ENCODE measurements at places on chromosomes 4 and X.

GRCh38 chrX:110265661-110266060 lies 52.2 kb downstream of the AMMECR1 start:
- DNase-seq = no peak

GRCh38 chrX:39676434-39676833 lies 421.3 kb downstream of the BCOR start:
- DNase-seq = no peak

DNA sequence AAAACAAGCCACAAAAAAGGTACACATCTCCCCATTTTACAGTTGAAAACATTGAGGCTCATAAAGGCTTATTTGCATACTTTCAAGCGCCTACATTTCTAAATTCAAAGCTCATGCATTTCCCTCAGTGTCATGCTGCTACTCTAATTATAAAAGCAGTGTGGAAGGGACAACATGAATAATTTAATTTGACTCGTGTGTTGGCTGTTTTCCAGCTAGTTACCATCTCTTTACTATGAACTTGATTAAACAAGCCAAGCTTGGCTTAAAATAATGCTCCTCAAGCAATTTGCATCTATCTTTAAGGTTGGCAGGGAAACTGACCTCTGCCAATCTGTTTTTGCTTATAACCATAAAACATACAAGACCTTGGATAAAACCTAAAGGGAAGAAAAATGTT lies 252.5 kb upstream of the NEIL3 start:
- no peak for DNase-seq

- no peak for DNase-seq
Observed at GRCh38 chr4:122827258-122827878, 737 bp downstream of the FGF2 start.

DNA sequence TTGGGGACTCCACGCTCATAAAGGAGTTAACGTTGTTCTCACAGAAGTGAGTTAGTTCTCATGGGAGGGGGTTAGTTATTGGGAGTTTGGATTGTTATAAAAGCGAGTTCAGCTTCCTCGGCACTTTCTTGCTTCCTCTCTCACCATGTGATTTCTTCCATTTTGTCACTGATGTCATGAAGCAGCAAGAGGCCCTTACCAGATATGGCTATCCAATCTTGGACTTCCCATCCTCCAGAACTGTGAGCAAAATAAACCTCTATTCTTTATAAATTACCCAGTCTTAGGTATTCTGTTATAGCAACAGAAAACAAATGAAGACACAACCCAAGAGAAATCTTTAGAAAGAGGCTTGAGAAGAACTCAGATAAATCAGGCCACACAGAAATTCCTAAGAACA lies 29.5 kb downstream of the RELL1 start:
- DNase-seq = no peak

GRCh38 chr4:145502809-145503208 lies 21.2 kb downstream of the SMAD1 start:
- DNase-seq = no peak

GRCh38 chr4:145679520-145679919 lies 426 bp upstream of the C4orf51 start:
- DNase-seq = no peak

DNA sequence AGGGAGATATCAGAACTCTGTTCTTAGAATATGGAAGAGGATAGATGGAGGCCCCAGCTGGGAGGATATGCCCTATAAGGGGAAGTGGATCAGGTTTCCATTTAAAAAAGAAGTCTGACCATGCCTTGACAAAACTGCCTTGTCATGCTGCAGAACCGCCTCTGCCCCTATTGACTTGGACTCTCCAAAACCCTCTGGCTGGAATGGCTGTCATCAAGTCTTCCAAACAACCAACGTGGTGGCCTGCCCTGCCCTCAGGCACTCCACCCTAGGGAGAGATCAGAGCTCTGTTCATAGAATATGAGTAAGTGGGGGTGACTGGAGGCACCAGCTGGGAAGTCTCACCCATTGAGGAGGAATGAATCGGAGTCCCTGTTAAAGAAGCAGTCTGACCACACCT lies 114.9 kb downstream of the VSIG4 start:
- no peak for DNase-seq

DNA sequence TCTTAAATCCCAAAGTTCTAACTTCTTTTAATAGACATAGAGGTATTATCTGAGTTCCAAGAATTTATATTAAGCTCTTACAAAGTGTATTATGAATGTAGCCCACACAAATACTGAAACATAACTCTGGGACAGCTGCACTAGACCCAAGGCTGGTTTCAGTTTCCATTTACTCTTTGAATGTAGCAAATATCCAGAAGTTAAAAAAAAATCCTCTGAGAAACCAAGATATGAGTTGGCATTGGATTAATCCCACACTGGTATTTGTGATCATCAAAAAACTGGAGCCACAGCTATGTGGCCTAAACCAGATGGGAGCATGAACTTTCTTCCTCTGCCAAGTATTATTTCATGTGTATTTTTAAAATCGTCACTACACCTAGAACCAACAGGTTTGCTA lies 23.6 kb upstream of the SMPX start:
- DNase-seq = no peak

GRCh38 chr4:99149426-99150019 lies 5.4 kb upstream of the ADH4 start:
- no peak for DNase-seq

- no peak for DNase-seq
Observed at GRCh38 chr4:90486346-90486745, 359.2 kb downstream of the CCSER1 start.

GRCh38 chr4:38923746-38924145 lies 56.1 kb downstream of the FAM114A1 start:
- DNase-seq = no peak

DNA sequence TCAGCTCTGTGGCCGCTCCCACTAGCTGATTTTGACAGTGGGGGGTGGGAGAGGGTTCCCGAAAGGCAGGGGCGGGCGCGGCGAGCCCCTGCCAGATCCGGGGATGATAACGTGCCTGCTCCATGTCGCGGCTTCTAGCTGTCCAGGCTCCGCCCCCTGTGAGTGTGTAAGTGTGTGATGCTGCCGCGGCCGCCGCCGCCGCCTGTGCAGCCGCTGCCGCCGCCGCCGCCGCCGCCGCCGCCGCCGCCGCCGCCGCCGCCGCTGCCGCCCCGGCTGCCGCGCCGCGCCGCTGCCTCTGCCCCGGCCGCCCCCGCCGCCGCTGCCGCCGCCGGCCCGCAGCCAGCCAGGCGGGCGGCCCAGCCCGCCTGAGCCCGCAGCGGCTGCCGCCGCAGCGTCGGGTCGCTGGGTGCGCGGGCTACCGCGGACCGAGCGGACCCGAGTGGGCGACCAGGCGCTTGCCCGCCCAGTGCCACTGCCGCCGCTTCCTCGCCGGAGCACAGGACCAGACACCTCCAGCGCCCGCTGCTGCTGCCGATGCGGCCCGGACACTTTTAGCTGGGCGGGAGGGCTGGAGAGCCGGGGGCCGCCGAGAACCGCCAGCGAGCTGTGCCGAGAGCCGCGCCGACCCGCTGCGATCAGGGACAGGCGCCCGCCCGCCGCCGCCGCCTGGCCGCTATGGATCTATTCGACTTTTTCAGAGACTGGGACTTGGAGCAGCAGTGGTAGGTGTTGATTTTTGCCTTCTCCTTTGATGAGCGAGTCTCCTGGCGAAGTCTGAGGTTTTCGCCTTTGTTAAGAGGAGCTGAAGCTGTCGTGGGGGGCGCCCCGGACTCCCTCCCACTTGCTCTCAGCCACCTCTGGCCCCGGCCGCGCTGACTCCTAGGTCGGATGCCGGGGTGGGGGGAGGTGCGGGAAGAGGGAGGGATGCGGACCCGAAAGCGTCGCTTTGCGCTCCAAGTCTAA lies at the start of gene AFF2:
Gene AFF2 (plus strand): TSS at position 195 of the 963 bp plus-strand sequence. CDS start 481 bp downstream, at position 676.
- DNase-seq = peak; percentile 18

DNA sequence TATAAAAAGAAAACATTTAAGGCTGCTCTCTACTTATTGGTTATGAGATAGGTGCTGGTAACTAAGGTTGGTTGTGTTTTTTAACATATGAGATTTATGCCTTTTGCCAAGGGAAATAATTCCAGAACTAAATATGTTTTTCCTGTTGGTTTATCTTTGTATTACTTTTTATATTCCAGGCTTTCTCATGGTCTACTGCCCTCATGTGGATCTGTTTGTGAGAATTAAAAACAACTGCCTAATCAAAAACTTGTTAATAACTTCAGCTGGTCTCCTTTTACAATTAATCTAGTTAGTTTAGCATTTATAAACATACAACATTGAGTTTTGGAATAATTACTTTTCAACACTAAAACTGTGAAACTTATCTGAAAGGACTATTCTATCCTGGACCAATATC lies 1208.3 kb downstream of the ADGRL3 start:
- DNase-seq = no peak

DNA sequence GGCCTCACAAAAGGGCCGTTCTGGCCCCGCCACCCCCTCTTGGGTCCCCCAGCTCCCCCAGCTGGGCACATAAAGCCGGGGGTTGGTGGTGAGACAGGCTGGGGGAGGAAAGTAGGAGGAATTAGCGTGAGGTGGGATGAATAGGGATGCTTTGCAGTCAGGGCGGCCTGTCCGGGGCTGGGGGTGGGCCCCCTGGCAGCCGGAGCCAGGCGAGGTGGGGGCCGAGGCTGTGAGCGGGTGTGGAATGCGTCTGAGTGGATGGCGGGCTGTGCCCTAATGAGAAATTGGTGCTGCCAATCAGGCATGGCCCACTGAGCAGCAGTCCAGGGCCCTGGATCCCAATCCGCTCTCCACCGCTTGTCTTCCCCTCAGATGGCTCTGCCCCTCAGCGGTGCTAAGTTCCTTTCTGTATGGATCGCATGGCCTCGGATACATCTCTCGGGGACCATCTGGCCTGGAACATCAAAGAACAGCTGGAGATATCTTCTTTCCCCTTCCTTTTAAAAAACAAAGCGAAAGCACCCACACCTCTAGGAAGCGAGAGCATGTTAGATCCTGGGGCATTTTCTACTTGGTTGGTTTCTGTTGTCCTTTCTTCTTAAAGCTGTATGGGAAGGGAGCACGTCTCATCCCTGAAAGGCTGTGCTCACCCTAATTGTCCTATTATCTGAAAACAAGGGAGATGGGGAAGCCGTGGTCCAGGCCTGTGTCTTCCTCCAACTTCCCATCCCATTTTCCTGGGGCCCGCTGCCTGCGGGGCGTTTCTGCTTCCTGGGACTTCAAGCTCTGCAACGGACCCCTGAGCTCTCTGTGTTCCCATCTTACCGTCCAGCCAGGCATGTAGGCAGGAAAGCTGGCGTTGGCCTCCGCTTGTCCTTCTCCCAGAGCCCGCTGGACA lies 106.9 kb downstream of the SORCS2 start:
- DNase-seq = no peak

- no peak for DNase-seq
Observed at GRCh38 chrX:54246866-54247265, 63.8 kb upstream of the FAM120C start.

GRCh38 chr4:104942990-104943743 lies 203.5 kb upstream of the TET2 start:
- DNase-seq = no peak

DNA sequence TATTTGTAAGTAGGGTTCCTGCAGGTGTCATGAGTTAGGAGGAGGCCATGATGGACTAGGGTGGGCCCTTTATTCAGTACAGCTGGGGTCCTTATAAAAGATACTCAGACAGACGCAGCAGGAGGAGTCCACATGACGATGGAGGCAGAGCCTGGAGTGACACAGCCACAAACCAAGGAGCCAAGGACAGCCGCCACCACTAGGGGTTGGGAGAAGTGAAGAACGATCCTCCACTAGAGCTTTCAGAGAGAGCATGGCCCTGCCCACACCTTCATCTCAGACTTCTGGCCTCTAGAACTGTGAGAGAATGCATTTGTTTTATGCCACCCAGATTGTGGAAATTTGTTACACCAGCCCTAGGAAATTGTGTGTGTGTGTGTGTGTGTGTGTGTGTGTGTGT lies 31.1 kb downstream of the JAKMIP1 start:
- DNase-seq = no peak

GRCh38 chr4:22487328-22487727 lies 28.5 kb downstream of the ADGRA3 start:
- DNase-seq = no peak

DNA sequence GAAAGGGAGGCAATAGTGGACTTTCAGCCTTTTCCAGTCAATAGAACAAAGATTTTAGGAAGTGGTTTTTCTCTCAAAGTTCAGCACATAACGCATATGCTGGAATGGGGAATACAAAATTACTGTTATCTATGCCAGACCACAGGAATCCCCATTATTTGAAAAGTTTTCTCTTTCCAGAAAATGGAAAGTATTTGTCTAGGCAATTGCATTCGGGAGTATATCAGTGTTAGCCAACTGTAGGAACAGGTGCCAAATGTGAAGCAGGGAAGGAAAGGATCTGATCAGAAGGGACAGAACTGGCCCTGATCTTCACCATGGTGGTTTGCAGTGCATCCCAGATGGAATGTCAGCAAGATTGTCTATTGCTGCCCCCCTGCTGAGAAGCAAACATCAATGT lies 213.6 kb downstream of the CPE start:
- DNase-seq = no peak

- DNase-seq = no peak
Observed at GRCh38 chrX:23737413-23737812, 5.7 kb downstream of the ACOT9 start.

DNA sequence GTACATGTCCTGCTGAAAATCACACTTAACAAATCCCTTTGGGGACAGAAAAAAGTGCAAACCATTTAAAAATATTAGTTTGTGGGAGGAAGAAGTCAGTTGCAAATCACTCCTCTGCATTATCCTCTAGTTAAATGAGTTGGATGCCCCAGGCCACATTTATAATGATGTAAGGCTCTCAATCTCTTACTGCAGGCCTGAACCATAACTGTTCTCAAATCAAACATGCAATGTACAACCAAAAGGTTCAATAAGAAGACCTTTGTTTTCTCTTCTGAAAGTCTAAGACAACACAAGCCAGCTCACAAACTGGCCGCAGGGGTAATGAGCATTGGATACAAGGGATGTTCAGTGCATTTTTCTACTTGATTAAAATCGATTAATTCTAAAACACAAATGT lies 39.7 kb downstream of the IGFBP7 start:
- DNase-seq = no peak

- DNase-seq = no peak
Observed at GRCh38 chrX:54922547-54922946, 1.9 kb downstream of the TRO start.

DNA sequence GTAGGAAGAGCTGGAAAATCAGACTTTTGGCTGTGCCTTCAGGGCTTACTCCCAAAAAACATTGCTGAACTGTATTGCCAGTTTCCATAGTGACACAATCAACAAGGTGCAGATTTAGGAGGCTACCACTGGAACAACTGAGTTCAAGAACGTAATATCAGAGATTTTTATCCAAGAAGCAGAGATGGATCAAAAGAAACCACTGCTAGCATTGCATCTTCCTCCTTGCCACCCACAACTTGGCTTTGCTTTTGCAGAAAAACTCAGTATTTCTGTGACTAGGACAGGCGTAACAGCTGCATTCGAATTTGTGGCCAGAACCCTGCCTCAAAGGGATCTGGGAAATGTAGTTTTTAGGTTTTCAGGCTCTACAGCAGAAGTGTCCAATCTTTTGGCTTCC lies 27.8 kb upstream of the WDFY3 start:
- DNase-seq = no peak

DNA sequence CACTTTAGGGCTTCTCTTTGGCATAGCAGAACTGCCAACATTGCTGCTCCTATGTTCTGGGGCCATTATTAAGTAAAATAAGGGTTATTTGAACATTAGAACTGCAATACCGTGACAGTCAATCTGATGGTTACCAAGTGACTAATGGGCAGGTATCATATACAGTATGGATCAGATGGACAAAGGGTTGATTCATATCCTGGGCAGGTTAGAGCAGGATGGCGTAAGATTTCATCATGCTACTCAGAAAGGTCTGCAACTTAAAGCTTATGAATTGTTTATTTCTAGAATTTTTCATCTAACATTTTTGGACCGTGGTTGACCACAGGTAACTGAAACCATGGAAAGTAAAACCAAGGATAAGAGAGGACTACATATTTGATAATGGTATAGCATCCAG lies 40.9 kb downstream of the BRCC3 start:
- DNase-seq = no peak
